Hematopoietic multipotent progenitor cell treated with erythropoietin and hydrocortisone succinate and interleukin-3 and kit ligand, for 17 days (in vitro differentiated cells): ENCODE measurements at places on chromosomes 13 and 19.

DNA sequence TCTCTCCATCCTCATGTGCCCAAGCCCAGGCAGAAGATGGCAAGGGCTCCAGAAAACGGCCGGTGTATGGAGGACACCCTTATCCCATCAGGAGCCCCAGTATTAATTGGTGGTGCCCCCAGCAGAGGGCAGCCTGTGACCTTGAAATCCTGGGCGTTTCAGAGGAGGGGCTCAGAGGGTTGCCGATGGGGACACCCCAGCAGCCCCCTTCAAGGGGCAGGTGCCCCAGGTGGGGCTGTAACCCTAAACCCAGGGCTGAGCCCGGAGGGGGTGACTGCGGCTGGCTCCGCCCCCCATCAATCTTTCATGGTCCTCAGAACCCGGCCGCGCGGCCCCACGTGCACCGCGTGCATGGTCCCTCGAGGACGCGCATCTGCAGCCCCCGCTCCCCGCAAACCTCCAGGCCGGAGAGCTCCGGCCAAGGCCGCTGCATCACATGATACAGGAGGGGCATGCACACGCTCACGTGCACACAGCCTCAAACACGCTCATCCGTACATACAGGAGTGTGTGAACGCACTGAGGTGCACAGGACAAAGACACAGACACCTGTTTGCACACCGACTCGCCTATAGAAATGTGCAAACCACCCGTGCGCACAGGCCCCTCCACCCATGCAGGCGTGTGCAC, 949 bp downstream of the RAB3A start:
- DNase-seq, result no peak

DNA sequence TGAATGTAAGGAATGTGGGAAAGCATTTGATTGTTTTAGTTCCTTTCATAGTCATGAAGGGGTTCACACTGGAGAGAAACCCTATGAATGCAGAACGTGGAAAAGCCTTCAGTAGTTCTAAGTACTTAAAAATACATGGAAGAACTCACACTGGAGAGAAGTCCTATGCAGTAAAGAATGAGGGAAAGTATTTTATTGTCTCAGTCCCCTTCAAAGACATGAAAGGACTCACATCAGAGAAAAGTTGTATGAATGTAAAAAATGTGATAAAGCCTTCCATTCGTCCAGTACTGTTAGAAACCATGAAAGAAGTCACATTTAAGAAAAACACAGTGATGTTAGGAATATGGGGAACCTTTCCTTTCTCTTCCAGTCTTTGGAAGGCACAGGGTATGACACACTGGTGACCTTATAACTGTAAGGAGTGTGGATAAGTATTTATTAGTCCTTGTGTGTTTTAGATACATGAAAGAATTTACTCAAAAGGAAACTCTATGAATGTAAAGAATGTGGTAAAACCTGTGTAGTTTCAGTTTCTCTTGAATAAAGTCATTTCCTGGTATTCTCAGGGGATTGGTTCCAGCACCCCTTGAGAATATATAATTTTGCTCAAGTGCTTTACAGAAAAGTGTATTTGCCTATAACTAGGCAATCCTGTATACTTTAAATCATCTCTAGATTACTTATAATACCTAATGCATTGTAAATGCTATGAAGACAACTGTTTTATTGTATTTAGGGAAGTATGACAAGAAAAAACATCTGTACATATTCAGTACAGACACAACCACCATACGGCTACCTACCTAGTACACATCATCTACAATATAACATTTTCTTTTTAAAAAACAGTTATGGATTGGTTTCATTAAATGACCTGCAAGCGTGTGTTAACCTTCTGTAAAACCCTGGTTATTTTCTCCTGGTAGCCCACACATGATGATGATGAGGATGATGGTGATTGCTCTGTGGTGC, 52.8 kb downstream of the ZNF823 start:
- DNase-seq, result no peak

GRCh38 chr13:99310382-99311031, 3.3 kb upstream of the GPR183 start:
- no peak for DNase-seq

- no peak for DNase-seq
These were observed 48.0 kb downstream of the GGACT start for GRCh38 chr13:100540621-100541020.

GRCh38 chr19:20078581-20079031, 806 bp downstream of the ZNF90 start:
- DNase-seq, result no peak

GRCh38 chr13:98483601-98484288, 93.2 kb downstream of the STK24 start:
- DNase-seq, result no peak

GRCh38 chr19:50387176-50387867, 3.2 kb downstream of the POLD1 start:
- DNase-seq, result no peak

DNA sequence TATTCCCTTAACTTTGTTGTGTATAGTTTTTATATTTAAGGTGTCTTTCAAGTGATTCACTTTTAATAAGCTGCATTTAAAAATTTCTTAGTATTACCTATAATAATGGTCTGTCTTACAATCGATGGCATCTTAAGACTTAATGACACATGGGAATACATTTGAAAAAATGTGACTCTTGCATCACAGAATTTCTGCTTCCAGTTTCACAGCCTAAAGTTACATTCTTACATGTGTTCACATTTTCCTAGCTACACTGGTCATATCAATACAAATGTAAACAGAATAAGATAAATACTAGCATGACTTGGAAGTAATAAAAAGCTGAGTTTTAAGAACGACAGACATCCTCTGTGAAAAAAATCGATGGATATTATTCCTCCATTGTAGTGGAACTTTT, 1597.1 kb upstream of the MIR17HG start:
- DNase-seq, result no peak

- DNase-seq, result no peak
These were observed 5.7 kb upstream of the LRRC4B start for GRCh38 chr19:50573741-50574461.

DNA sequence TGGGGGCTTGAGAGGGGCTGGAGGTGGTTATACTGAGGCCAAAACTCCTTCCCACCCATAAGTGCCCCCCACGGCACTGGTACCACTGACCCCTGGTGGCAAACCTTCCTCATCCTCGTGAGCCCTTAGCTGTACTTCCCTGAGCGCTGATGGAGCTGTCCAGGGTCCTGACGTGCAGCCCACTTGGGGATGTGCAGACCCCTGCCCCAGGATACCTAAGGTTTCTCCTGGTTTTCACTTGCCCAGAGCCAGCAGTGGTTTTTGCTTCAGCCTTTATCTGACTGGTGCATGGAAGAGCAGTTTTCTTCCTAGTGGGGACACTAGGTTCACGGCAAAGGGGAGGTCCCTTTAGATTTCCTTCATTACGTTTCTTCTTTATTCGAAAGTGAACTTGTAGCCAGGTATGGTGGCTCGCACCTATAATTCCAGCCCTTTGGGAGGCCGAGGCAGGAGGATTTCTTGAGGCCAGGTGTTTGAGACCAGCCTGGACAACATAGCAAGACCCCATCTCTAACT, 28.7 kb upstream of the KCTD15 start:
- no peak for DNase-seq

- DNase-seq, result no peak
These were observed 3.2 kb downstream of the IFNL1 start for GRCh38 chr19:39299404-39299803.

- DNase-seq, result no peak
These were observed 147.9 kb downstream of the LMO7 start for GRCh38 chr13:75784003-75784402.

DNA sequence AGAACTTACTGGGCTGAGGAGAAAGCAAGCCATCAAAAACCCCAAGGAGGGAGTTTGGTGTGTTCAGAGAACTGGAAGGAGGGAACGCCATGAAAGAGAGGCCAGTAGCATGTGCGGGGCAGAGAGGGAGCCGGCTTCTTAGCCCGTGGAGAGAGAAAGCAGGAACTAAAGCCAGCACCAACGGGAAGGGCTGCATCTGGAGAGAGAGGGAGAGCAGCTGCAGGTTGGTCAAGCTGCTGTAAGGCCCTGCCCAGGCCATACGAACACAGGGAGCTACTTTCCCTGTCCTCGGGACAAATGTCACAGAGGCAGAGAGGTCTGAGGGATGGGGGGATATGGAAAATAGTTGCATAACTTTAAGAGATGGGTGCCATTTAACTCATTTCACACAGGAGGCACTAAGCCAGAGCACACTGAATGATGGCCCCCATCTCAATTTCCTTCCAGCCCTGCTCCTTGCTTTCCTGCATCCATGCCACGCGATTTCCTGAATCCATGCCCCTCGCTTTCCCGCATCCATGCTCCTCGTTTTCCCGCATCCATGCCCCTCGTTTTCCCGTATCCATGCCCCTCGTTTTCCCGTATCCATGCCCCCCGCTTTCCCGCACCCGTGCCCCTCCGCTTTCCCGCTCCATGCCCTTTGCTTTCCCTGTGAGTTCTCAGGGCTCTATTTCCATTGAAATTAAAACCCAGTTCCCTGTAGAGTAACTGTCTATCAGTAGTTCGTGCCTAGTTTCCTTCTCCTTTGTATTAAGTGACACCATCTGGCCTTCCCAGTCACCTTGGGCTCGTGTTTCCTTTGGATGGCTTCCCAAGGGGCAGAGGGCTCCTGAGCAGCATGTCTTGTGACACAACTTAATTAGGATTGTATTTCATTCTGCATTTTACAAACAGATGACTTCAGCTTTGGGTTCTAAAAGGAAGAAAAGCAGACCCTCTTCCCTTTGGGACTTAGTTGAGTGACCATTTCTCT, 31.5 kb upstream of the TPT1 start:
- DNase-seq, result no peak

- no peak for DNase-seq
These were observed 808.6 kb upstream of the ARGLU1 start for GRCh38 chr13:107376341-107377125.

DNA sequence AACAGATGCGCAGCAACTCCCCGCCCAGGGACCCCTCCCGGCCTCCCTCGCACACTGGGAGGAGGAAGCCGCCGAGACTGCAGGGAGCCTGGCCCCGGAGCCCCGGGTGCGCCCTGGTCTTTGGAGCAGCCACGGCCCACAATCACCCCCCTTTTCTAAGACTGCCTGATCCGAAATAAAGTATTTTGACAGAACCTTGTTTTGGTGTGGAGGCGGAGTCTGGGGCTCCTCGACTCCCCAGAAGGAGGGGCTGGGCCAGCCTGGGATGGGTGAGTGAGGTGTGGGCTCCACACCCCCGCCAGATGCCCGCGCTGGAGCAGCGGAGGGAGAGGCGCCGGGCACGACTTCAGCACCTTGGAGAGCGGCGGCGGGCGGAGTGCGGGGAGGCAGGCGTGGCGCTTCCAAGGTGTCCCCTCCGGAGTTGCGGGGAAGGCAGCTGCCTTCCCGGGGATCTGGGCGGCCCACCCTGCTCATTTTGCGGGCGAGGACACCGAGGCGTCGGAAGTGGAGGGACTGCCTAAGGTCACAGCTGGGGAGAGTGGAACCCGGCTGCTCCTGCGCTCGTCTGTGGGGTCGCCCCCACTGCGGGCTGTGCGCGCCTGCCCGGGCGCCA, 9.4 kb downstream of the SIRT6 start:
- peak; percentile 14 for DNase-seq

DNA sequence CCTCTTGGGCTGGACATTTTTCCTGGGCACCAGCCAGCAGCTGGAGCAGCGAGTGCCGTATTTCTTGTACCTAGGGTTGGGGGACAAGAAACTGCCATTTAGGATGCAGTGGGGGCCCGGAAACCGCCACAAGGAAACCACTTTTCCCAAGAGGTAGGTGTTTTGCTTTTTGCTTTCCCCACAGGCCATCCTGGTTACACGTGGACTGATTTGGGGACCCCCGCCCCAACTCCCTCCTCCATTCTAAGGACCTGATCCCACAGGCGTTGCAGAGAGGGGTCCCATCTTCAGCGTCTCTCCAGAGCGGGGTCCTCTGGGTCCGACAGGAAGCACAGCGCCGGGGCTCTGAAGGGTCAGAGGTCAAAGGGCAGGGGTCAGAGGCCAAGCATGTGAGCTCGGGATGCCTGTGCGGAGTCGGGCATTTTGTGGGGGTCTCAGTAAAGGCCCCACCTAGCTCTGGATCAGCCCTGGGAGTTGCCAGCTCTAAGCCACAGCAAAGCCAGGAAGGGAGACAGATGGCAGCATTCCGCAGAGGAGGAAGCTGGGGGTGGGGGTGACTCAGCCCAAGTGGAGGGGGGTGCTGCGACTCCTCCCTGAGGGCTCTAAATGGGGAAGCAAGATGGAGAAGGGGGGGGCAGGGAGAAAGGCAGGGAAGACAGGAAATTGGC, 4.3 kb downstream of the ZGLP1 start:
- DNase-seq, result no peak

DNA sequence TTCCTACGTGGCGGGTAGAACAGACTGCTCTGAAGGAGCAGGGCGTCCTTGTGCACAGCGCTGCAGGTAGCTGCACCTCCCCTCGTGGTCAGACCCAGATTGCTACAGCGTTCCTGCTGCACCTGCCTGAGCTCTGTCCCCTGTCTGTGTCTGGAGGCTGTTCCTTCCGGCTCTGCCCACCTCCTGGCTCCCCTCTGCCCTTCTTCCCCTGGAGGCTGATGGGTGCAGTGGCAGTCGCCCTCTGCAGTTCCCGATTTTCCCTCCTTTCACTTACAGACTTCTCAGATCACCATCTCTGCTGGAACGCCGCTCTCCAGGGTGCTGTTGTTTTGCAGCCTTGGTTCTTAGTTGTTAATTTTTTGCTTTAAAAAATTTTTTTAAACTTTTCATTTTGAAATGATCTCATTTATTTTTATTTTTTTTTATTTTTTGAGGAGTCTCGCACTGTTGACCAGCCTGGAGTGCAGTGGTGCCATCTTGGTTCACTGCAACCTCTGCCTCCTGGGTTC, 53.6 kb downstream of the SMARCA4 start:
- no peak for DNase-seq

- no peak for DNase-seq
These were observed 633.1 kb downstream of the EFNB2 start for GRCh38 chr13:105902396-105902795.

GRCh38 chr19:33394006-33394722, 20.7 kb downstream of the CEBPG start:
- no peak for DNase-seq

- DNase-seq, result no peak
These were observed 5.0 kb upstream of the MICU2 start for GRCh38 chr13:21608961-21609360.

GRCh38 chr19:6260912-6261650, 18.7 kb downstream of the MLLT1 start:
- peak; percentile 10 for DNase-seq

- DNase-seq, result no peak
These were observed 60.2 kb upstream of the RFC3 start for GRCh38 chr13:33757713-33758112.

DNA sequence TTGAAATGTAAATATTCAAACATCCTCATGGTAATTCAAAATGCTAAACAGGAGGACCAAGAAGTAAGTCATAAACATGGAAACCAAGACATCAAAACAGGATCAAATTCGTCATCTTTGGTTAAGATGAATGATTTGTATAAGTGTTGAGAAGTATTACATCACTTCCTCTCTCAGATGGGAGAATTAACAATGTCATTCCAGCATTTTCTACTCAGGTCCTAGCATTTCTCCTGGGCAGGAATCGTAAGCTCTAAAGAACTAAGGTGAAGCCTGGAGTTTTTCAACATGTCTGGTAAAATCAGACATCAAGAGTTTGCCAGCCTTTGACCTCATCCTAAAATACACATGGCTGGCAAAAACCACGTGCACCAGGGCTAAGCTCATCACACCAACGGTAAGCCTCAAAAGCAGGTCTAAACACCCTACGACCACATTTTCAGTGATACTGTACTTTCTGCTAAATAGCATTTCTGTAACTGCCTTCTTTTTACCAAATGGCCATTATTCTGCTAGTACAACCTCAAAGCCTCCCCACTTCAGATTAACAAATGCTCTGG, 24.8 kb downstream of the RANBP3 start:
- no peak for DNase-seq

- DNase-seq, result no peak
These were observed 178.2 kb downstream of the NDFIP2 start for GRCh38 chr13:79659121-79659521.

GRCh38 chr13:61162636-61163035, 253.0 kb downstream of the PCDH20 start:
- no peak for DNase-seq
